ENCODE measurements at places on chromosomes 4 and X.

DNA sequence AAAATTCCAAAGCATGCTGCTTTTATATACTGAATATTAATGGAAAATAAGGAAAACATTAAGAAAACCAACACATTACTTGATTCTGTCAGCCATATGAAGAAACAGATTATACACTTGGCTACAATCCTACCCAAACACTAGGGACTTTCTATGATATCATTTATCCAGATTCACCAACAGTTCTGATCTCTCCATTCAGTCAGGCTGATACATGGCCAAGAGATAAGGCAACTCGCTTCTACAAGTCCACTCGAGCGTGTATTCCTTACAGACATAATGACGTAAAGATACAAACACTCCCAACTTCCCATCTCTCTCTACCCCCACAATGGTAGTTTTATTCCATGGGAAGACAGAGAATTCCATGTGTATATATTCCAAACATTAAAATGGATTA lies 44.5 kb downstream of the NEK1 start:
- no peak for DNase-seq

DNA sequence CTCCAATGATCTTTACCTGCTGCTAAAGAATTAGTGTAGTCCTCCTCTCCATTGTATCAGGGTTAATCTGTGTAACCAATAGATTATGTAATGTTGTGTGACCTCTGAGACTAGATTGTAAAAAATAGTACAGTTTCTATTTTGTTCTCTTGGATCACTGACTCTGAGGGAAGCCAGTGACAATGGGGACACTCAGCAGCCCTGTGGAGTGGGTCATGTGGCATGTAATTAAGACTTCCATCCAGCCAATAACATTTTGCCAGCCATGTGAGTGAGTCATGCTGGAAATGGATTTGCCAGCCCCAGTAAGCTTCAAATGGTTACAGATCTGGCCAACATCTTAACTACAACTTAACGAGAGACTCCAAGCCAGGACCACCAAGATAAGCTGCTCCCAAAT lies 332.3 kb downstream of the PTTG2 start:
- no peak for DNase-seq

- DNase-seq: no peak
These were observed 5.3 kb downstream of the IGFBP7 start for GRCh38 chr4:57104706-57105560.

DNA sequence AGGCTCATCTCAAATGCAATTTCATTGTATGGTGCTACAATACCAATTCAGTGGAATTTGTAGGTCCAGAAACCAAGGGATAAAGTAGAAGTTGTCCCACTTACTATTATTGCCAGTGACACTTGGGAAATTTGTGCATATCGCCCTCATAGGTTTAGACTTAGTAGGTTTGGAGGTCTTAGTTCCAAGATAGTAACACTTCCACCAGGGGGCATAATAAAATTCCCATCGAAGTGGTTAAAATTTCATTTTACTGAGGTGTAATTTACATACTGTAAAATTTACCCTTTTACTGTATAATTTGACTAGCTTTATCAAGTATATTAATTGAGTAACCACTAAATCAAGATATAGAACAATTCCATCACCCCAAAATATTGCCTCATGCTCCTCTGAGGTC lies 174.6 kb downstream of the INPP4B start:
- DNase-seq: no peak

DNA sequence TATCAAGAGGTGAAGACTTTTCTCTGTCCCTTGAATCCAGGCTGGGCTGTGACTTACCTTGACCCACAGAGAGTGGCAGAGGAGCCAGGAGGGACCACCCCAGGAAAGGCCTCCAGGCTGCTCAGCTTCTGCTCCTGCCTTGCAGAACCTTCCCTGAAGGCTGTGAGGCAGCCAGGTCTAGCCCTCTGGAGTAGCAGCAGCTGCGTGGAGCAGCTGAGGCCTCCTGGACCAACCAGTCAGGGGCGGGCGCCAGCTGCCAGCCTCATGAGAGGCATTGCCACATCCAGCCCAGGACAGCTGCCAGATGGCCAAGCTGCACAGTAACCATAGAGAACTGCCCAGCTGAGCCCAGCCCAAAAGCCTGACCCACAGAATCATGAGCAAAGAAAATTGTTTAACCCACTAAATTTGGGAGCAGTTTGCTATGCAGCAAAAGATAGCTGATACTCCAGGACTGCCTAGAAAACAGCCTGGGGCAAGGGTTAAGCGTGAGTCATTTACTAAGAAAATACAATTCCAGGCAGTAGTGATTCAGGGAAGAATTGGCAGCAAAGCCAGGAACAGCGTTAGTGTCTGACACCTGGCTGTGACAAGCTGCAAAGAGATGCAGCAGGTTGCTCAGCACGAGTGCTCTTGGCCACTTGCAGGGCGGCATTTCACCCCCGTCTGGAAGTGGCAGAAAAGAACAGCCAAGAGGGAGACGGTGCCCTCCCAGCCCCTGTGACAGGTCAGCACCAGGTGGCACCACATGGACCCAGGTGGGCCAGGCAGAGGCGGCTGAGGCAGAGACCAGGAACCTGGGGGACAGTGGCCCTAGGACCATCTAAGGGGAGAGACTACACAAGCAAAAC lies 14.7 kb upstream of the PDE6B start:
- no peak for DNase-seq

DNA sequence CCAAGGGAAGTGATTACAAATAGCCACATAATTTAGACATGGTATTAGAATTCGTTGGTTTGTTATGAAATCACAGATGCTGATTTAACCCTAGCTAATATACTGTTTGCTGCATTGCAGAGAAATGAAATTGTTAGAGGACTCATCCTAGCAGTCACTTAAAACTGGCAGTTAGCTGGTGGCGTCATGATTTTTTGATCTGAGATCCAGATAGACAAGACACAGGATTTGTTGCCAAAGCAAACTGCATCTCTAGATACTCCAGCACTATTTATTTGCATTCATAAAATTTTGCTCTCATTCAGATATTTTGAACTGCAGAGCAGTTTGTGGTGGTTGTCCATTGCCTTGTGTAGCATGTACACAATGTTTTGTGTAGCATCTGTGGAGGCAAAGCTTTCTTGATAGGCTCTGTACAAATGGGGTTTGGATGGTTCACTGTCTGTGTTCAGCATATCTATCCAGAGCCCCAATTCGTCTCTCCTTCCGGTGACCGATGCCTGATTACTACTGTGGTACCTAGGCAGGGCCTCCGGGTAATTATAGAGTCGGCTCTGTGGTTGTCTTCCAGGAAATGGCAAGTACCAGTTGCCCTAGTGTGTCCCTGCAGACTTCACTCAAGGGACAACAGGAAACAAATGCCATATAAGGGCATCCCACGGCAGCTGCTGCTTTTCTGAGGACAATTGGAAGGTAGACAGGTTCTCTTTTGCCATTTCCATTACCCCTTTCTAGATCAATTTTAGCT lies 30.1 kb upstream of the SPARCL1 start:
- peak; percentile 20 for DNase-seq

DNA sequence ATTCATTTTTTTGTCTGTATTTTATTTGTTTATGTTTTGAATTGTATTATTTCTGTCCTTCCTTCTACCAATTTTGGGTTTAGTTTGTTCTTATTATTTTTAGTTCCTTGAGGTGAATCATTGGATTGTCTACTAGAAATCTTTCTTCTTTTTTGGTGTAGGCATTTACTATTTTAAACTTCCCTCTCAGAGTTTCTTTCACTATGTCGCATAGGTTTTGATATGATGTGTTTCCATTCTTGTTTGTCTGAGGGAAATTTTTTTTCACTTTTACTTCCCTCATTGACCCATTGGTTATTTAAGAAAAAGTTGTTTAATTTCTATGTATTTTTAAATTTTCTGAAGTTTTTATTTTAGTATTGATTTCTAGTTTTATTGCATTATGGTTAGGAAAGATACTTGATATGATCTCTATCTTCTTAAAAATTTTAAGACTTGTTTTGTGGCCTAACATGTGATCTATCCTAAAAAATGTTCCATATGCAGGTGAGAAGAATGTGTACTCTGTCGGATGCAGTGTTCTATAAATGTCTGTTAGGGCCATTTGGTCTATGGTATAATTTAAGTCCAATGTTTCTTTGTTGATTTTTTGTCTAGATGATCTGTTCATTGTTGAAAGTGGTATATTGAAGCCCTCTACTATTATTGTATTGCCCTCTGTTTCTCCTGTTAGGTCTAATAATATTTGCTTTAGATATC lies 68.8 kb downstream of the IL15 start:
- no peak for DNase-seq

GRCh38 chr4:24262616-24263015 lies 321.7 kb downstream of the DHX15 start:
- DNase-seq: no peak

DNA sequence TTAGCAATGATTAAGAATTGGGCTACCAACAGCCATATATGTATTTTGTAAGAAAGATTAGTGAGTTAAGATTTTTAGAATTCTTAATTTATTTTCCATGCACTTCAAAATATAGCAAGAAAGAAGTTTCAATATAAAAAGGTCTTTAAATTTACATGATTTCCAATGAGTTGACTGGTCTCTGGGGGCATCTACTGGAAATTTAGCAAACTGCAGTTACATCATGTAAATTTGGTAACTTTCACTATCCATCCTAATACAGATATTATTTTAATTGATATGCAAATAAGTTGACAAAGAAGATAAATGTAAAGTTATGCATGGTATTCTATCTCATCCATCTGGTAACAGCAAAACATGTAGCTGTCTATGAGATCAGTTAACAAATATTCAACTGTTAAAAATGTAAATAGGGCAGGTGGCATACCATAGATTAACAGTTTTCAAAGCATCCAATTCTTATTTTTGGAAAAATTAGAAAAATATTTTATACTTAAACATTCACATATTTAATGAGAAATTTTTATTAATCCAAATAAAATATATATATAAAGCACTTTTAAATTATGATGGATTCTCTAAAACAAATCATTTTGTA lies 29.1 kb downstream of the TTC29 start:
- no peak for DNase-seq

- peak; percentile 55 for DNase-seq
These were observed 222.4 kb downstream of the CRLF2 start for GRCh38 chrX:989959-990510.

DNA sequence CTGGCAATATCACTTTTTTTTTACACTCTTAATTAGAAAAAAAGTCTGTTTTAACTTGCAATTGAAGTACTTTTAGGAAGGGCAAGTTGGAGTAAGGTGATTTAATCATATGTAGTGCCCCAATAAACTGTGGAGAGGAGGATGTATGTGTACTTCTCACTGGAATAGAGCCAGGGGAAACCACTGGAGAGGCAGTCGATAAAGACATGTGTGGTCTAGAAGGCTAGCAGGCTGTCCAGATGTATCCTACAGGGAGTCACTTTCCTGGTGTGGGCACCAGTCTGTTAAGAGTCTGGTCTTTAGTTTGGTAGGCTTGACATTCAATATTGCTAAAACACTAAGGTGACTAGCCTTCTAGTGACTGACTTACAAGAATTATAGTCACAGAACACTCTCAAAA lies 9.6 kb upstream of the SGMS2 start:
- no peak for DNase-seq

DNA sequence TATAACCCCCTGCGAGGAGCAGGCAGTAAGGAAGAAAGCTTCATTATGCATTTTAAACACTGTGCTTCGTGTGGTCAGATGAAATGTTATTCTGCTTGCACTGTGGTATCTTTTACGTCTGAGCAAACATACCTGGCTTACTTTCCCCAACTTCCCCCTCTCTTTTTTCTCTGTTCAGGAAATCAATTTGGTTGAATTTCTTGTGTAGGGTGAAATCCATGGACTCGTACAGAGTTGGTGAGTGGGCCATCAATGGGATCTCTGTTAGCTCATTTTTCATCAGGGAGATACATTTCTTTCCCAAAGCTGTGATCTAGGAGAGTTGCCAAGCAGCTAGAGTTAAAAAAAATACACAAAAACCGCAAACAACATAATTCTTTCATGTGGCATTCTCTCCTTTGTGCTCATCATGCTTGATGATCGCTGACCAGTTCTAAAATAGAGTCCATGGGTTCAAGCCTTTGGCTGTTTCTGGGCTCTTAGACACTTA lies 98.5 kb downstream of the FRAS1 start:
- no peak for DNase-seq

DNA sequence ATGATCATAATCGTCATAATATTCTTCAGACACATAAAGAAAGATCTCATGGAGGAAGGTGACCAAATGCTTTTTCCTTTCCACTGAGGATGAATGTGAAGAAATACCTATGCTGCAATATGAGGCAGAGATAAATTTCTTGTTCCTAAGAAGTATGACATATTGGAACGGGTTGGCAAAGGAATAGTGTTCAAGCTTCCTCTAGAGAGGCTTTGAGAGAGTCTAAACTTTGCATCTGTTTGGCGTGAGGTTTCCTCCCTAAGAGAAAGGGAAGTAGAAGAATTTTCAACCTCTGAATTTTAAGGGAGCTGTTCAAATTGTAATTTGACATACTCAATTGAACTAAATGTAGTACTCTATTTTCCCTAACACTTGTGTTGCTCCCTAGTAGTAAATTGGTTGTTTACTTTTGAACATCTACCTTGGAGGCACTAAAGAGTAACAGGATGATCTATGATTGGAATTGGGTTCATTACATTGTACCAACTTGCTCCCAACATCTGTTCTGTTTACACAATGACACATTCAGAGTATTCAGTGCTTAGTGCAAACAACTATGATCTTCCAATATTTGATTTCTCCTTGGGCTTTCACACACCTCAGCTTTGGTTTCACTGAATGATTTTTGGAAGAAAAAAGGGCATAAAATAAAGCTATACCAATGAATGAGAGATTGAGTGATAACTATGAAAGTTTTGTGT lies 122.0 kb downstream of the CORIN start:
- DNase-seq: no peak

DNA sequence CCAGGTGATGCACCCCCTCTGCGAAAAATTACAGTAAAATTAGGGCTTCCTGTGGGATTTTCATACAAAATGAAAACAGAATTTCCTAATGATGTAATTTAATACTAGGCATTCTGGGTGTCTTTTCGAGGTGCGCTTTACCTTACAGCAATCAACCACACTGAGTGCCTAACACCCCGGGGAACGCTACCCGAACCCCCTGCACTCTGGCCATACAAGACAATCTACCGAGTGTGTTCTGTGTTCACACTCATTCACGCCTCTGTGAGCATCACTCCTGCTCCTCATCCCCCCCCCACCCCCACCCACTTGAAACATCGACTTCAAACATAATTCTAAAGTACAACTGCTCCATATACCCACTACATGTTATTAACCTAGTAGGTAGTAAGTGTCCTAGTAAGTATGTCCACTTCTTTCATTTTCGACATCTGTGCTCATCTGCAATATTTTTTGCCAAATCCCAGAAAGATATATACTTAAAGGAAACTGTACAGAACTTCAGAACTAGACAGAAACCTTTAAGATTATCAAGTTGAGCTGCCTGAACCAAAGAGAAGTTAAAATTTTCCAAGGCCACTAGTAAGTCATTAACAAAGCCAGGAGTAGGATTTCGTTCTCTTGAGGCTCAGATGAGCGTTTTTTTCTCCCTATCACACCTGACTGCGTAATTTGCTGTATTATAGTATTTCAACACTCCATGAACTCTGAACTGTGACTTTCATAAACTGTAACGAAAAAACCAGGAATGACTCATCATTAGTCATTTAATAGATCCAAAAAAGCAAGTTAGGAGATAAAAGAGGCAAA lies 80.0 kb downstream of the FAT1 start:
- no peak for DNase-seq

All from effector memory CD8-positive, alpha-beta T cell (primary cell).